Stimulated activated CD8-positive, alpha-beta memory T cell treated with anti-CD3 and anti-CD28 coated beads, Interleukin-7, amount 100 ng/mL, for 1 hour (primary cell): ENCODE measurements at places on chromosomes 2 and 18.

DNA sequence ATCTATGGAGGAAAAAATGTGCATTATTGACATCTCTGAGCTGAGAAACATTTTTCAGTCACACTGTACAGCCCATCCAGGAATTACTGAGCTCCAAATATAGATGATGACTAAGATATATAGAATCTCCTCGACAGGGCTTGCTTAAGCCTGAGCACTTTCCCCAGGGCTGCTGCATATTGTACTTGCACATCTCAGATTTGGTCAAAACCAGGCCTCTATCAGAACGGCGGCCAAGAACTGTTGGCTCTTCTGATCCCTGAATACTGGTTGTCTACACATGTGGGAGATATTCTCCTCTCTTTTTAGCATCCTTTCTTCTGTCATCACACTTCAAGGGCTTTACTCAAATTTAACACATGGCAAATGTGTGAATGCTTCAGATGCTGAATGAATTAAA is 201.5 kb upstream of the SLC35G4 start:
- DNase-seq: no peak

GRCh38 chr18:3246635-3247239 is 864 bp upstream of the MYL12A start:
- no peak for DNase-seq

GRCh38 chr2:142038826-142039225 is 92.0 kb downstream of the LRP1B start:
- no peak for DNase-seq

DNA sequence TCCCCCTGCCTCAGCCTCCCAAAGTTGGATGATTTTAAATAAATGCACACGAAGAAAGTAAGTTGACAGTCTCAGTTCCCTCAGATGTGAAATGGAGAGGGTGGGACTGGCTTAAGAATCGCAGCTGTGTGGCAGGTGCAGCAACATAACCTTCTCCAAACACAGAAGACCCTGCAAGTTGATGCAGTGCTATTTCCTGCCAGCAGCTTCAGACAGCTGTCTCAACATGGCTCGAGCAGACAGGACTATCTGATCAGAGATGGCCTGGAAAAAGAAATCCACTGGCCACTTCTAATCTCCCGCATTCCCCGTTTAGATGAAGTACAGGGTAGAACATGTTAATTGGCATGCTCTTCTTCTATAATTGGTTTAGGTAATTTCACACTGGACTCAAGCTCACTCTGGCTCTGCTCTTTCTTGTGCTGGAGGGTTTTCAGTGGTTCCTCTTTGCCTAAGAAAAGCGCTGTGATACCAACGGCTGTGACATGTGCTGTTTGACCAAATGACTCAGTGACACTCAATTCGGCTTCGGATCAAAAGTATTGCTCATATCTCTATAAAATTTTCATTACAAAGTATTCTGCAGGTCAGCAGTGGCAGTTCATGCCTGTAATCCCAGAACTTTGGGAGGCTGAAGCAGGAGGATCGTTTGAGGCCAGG is 40.2 kb downstream of the MYOM1 start:
- no peak for DNase-seq

DNA sequence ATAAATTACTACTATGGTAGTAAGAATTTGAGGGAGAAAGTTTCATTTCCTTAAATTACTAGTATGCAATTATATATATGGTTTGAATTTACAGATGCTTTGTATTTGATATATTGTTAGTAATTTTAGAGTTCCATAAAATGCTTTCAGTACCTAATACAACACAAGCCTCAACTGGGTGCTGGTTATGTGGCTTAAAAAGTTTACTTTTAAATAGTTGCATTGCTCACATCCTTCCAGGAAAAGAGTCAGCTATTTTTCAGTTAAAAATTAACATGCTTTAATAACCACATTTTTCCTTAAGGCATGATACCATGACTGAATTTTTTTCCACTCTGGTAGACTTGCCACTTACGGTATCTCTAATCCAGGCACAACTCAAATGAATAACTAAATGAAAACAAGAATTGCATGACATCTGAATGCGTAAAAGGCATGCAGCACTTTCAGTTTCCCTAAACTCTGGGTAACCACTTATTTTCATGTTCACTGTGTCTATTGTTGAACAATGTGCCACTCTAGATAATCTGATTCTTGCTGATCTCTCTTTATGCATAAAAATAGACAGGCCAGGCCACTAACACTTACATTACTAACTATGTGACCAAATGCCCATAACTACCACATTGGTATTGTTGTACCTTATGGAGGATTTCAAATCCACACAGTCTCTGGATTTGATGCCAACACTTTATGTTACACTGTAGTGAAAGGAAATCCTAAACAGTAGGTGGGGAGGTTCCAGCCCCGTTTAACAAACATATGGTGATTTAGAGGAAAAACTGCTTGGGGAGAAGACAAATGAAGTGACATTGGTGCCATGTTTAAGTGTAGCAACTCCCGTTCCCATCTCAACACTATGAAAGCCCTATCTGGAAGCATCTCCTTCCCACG is 35.5 kb upstream of the SLC35F5 start:
- no peak for DNase-seq

DNA sequence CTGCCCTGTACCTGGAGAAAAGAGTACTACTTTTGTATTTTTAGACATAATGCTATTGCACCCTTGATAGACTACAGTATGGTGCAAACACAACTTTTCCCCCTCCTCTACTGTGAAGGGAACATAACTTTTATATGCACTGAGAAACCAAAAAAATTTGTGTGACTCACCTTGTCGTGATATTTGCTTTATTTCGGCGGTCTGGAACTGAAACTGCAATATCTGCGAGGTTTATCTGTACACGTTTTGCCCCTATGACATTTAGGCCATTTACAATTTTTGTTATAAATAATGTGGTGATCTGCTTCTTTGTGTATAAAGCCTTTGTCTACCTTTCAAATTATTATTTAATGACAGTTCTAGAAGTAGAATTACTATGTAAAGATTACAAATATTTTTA is 34.4 kb upstream of the AAK1 start:
- no peak for DNase-seq

- no peak for DNase-seq
Observed at GRCh38 chr2:239512054-239512453, 111.2 kb upstream of the HDAC4 start.

- no peak for DNase-seq
Observed at GRCh38 chr2:127100251-127101047, 6.5 kb downstream of the BIN1 start.

- DNase-seq: no peak
Observed at GRCh38 chr2:152336854-152337510, 2.0 kb downstream of the FMNL2 start.

DNA sequence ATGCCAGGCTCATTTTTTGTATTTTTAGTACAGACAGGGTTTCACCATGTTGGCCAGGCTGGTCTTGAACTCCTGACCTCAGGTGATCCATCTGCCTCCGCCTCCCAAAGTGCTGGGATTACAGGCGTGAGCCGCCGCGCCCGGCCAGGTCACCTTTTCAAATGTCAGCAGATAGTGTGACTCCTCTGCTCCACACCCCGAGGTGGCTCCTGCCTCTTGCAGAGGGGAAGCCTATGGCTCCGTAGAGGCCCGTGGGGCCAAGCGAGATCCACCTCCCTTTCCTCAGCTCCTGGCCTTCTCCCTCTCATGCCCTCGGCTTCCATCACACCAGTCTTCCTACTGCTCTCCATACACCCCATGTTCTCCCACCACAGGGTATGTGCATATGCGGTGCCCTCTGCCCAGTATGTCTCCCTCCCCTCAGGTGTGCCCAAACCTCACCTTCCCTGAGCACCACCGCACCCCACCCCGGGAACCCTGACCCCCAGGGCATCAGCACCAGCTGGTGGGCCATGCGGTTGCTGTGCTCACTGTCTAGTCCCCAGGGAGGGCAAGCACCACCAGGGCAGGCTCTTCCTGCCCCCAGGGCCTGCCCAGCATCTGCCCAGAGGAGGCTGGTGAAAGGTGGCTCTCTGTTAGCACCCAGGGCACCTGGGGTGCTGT is 10.7 kb downstream of the GPR17 start:
- no peak for DNase-seq

GRCh38 chr2:126307740-126308139 is 348.2 kb upstream of the GYPC start:
- DNase-seq: no peak

DNA sequence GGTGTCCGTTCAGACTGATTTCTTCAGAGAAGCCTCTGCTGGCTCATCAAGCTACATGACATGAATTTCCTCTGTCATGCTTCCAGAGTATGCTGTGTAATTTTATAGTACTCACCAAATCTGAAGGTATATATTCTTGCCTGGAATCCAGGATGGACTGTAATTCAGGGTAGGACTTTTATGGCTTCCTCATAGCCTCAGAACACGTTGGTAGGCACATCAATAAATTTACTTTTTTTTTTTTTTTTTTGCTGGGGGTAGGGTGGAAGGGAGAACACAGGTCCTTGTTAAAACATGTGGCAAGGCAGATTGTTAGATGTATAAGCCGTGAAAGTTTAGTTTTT is 34.4 kb downstream of the MTA3 start:
- no peak for DNase-seq

GRCh38 chr2:238242731-238243495 is 3.1 kb upstream of the HES6 start:
- DNase-seq: no peak

DNA sequence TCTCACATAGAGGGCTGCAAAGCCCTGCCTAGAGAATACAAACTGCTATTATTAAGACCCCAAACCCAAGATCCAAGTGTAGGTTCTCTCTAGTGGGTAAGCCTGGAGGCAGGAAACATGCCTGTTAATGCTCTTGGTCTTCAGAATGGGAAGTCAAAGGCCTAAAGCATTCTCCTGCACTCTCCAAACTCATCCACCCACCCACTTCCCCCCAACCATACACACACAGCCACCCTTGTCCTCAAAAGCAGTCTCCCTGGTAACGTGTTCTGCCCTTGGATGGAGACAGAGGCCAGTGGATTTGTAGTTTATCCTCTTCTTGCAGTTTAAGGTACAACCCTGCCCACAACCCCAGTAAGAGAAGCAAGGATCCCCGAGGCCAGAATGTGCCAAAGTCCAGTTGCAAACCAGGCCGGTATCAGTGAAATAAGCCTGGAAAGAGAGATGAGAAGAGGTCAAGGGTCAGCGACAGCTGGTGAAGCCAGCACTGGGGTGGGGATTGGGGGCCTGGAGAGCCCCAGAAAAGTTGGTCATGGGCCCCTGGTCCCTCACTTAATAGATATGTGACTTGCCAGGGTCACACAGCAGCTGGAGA is 23.0 kb downstream of the TMEM247 start:
- DNase-seq: no peak

- no peak for DNase-seq
Observed at GRCh38 chr2:197324801-197325200, 14.2 kb upstream of the ANKRD44 start.

- DNase-seq: no peak
Observed at GRCh38 chr2:133063775-133064174, 393.8 kb upstream of the LYPD1 start.

DNA sequence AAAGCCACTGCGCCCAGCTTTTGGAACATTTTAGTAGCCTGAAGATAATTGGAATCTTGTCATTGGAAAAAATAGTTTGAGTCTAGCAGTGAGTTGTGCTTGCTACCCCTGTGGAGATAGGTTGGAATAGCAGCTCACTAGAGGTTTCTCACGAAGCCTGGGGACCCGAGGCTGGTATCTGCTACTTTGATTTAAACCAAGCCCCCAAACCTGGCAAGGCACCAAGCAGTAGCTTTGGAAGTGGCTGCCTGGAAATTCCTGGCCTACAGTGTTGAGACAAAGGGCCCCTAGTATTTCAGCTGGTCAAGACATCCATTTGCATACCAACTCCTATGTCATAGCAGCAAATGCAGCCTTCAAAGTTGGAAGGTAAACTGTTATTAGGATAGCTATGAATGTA is 42.1 kb downstream of the NOP58 start:
- no peak for DNase-seq

DNA sequence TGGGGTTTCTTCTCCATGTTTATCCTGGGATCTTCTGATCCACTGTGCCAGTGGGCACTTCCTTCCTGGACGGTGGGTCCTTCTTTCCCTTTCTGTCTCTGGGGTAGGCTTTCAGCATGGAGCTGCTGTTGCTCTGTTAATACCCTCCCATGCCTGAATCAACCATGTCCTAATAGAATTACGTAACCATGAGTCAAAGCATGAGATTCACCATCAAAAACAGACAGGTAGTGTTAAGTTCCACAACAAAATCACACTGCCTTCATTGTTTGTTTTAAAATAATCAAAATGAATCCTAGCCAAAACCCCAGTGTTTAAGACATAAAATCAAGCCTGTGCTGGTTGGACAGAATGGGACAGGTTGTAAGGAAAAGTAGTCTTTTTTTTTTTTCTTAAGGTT is 37.5 kb downstream of the GNAL start:
- no peak for DNase-seq

GRCh38 chr2:204892506-204893255 is 347.4 kb downstream of the PARD3B start:
- no peak for DNase-seq

DNA sequence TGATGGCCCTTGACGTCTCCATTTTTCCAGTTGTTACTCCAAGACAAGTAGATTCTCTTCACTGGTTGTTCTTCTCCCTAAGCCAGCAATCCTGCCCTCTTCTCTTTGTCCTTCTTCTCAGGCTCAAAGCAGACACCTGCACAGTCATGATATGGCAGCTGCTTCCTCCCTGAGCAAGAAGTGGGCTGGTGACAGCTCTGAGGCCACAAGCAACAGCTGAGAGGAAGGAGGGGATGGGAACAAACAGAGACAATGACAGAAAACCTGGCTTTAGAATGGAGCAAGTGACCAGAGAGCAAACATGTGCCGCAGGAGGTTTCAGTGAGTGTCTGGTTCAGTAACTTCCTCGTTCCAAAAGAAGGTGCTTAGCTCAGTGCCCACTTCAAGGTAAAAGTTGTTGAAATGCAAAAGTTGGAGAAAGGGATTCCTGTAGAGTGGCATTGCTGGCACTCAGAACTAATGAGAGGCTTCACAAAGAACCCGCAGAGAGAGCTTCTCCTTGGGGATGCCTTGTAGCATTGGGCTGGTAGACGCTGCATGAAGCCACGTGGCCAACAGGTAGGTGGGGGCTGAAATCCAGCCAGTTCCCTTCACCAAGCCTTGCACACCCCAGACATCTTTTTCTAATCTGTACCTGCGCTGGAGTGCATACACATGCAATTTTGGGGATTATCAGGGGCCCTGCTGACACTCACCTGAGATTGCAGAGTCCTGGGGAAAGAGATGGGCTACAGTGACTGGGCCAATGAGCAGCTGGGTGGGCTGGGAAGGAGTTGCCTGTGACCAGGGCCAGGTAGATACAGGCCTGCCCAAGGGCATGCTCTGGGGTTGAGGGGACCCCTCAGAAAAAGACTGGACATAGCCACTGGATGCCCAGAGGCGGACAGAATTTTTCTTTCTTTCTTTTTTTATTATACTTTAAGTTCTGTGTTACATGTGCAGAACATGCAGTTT is 153.3 kb upstream of the RAB12 start:
- DNase-seq: no peak

- DNase-seq: no peak
Observed at GRCh38 chr2:202910698-202911097, 775 bp downstream of the WDR12 start.
